Nucleus accumbens (tissue), 56 donors: ENCODE measurements at places on chromosomes 2 and 18.

- no peak for DNase-seq
Measured at GRCh38 chr18:68721681-68722583, 7.0 kb upstream of the TMX3 start.

GRCh38 chr2:29459445-29460179 is 344.4 kb downstream of the CLIP4 start:
- DNase-seq = no peak

DNA sequence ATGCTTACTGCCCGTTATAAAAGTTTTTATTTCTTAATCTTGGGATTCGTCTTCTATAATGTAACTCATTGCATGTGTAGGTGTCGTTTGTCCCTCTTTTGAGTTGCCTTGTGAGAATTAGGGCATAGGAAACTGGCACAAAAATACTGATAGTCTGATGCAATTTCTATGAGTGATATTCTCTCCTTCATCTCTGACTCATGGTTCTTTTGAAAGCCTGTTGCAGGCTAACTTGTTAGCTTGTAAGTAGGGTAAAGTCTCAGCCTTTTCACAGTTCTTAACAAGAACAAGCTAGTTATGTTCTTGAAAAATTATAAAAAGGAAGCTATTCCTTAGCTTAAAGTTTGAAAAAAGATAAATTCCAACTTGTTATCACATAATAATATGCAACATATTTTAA is 1085.4 kb upstream of the NRXN1 start:
- DNase-seq = no peak

- DNase-seq = peak; percentile 28
Measured at GRCh38 chr2:227325839-227326195, 766 bp downstream of the MFF start.

GRCh38 chr18:67733088-67733487 is 216.6 kb upstream of the DSEL start:
- no peak for DNase-seq

- no peak for DNase-seq
Measured at GRCh38 chr18:78517328-78517727, 462.3 kb upstream of the SALL3 start.

DNA sequence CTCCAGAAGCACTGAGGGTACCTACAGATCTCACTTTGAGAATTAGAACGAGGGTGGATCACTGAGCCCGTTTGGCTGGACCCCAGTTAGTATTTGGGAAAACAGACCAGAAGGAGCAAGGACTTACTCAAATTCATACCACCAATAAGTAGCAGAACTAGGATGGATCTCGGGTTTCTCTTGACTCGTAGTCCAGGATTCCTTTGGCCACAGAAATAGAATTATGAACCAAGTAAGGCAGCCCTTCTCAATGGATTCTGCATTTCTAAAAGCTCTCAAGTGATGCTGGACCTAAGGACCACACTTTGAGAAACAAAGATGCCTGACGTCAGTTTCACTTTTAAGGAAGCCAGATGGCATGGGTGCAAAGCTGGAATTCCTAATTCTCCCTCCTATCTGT is 153.0 kb downstream of the KLHL29 start:
- no peak for DNase-seq

- no peak for DNase-seq
Measured at GRCh38 chr2:236164925-236165841, 3.0 kb downstream of the GBX2 start.

- no peak for DNase-seq
Measured at GRCh38 chr18:45642238-45642637, 27.0 kb downstream of the SLC14A2 start.

DNA sequence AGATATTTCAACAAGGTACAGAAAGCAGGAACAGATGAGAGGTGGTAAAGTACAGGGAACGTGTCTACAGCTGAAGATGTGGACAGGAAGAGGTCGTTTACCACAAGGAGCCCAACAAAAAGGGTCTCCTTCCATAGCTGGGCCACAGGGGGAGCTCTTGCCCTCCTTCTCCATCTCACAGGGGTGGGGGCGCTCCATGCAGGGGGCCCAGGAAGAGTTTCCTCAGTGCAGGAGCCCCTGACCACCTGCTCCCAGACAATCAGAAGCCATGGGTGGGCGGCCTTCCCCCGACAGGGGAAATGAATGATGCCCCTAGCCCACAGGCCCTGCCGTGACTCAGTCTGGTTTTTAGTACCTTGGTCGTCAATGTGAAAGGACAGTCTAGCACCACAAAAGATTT is 163.6 kb upstream of the ZNF516 start:
- no peak for DNase-seq

DNA sequence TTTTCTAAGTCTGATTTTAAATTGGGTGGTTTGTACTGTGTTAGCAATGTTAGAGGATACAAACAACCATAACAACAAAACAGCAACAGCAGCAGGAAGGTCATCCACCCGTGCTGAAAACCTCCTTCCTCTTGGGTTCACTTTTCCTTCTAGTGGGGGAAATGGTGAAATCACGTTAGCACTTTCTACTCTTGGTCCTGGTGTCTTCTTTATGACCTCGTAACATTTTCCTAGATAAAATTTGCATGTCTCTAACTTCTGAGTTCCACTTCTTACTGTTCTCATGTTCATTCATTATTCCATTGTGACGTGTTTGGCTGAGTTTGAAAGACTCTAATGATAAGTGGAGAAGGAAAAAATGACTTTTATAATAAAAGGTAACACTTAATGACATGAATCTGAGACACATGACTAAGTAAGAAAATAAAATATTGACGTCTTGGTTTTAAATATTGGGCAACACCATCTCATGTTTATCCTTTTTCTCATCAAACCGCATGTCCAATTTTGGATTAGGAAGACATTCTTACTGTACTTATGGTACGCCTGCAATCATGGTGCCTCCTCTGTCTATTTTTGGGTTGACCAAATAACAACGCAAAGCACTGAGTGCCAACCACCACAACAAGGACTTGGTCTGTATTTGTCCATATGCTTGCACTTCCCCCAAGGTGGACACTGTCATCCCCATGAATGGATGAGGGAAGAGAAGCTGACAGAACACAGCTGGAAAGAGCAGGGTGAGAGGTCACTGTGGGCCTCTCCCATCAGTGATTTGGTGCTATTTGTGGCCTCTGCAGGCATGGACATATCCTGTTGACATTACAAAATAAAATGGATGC is 25.7 kb upstream of the IL1R1 start:
- no peak for DNase-seq

GRCh38 chr2:151730262-151730975 is 3.9 kb downstream of the NEB start:
- DNase-seq = no peak

GRCh38 chr2:138324068-138324771 is 177.3 kb upstream of the SPOPL start:
- no peak for DNase-seq

DNA sequence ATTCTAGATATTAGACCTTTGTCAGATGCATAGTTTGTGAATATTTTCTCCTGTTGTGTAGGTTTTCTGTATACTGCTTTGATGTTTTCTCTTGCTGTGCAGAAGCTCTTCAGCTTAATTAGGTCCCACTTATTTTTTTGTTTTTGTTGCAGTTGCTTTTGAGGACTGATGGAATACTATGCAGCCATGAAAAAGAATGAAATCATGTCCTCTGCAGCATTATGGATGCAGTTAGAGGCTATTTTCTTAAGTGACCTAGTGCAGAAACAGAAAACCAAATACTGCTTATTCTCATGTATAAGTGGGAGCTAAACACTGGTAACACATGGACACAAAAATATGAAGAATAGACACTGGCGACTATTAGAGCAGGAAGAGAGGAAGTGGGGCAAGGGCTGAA is 155.0 kb upstream of the HNMT start:
- DNase-seq = no peak

DNA sequence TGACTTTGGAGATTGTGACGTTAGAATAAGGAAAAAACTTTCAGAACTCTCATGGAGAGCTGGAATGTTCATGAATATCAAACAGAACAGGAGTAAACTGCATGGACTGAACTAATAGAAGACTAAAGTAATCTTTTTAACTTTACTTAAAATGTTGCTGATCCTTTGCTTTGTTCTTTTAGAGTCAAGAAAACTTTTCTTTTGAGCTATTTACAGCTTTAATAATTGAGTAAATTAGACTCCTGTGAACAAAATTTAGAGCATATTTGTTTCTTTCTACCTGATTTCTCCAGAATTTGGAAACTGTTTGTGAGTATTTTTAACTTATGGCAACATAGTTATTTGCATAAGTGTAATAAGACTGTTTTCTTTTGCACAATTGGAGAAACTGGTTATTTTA is 146.3 kb downstream of the CDCA7 start:
- DNase-seq = no peak

DNA sequence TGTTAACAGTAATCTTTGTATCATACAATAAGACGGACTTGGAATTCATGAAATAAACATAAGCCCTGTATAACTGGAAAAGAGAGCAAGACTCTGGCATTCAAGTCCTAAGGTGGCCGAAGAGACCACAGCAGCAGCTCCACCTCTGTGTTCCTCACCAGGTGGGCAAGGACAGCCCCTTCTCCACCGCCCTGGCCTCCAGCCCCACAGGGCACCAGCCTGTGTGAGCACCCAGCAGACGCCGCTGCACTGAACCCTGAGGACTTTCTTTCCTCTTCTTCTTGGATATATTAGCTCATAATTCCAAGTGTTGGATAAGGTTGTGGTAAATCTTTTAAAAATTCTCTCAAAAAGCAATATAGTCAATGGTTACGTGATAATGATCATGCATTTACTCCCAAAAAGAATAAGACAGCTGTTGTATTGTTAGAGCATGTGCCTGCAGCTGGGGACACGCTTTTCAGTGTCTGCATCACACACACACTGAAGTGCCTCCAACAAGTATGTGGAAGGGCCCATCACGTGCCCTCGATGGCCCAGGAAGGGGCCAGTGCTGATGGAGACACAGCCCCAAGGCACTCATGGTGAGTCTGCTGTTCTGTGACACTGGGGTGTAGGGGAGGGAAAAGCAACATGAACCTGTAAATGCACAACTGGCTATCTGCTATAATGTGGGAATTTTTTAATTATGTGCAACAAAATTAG is 26.8 kb downstream of the FAM178B start:
- DNase-seq = no peak

GRCh38 chr2:23622466-23622865 is 237.5 kb downstream of the KLHL29 start:
- no peak for DNase-seq

DNA sequence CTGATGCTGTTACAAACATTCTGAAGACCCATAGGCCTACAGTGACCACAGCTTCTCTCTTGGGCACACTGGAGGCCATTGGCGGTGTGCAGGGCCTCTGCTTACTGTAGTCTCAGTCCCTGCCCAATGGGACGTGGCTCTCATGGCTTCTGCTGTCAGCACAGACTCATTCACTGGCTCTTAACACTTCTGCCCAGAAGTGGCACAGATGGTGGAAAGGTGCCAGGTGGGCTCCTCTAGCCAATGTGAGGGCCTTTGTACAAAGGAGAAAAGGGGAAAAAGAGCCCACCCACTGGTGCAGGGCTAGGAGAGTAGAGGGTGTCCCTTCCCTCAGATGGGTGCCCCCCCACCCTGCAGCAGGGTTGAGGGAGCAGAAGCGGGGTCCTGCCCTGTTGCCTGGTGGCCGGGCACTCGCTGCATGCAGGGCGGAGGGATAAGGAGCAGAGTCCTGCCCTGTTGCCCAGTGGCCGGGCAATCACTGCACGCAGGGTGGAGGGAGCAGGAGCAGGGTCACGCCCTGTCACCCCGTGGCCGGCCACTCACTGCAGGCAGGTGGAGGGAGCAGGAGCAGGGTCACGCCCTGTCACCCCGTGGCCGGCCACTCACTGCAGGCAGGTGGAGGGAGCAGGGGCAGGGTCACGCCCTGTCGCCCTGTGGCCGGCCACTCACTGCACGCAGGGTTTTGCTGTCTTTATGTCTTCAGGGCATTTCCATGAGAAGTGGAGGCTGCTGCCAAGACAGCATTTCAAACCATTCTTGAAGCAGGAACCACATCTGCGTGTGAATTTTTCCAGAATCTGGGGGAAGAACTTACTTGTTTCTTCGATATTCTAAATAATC is 20.0 kb downstream of the LRRFIP1 start:
- DNase-seq = no peak

- DNase-seq = no peak
Measured at GRCh38 chr2:173750353-173750801, 214.8 kb downstream of the SP3 start.

DNA sequence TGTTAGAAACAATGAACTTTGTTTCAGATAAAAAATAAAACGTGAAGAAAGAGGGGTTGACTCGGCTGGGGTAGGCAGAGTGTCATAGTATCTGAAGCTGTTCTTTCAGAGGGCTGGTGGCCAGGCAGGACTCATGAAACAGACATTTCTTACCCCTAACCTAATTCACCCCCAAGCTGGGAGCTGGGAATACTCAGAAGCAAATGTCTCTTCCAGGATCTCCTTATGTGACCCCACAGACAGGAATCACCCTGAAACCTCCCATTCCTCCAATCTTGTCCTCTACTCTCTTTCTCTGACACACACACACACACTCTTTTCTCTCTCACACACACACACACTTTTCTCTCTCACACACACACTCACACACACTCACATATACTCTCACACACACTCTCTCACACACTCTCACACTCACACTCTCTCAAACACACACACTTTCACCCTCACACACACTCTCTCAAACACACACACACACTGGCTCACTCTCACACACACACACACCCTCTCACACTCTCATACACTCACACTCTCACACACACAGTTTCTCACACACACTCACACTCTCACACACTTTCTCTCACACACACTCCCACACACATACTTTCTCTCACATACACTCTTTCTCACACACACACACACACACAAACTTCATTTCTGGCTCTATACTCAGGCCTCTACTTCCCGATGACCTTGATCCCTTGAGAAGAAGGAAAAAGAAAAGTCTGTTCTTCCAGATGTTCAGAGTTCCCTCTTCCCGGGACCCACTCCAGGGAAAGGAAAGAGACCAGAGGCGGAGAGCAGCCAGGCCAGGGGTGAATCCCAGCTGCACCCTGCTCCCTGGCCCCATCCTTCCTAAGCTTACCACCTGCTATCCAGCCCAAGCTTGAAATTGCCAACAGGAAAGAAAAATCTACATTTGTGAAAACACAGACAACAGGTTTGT is 167.7 kb downstream of the TXNL1 start:
- DNase-seq = no peak

DNA sequence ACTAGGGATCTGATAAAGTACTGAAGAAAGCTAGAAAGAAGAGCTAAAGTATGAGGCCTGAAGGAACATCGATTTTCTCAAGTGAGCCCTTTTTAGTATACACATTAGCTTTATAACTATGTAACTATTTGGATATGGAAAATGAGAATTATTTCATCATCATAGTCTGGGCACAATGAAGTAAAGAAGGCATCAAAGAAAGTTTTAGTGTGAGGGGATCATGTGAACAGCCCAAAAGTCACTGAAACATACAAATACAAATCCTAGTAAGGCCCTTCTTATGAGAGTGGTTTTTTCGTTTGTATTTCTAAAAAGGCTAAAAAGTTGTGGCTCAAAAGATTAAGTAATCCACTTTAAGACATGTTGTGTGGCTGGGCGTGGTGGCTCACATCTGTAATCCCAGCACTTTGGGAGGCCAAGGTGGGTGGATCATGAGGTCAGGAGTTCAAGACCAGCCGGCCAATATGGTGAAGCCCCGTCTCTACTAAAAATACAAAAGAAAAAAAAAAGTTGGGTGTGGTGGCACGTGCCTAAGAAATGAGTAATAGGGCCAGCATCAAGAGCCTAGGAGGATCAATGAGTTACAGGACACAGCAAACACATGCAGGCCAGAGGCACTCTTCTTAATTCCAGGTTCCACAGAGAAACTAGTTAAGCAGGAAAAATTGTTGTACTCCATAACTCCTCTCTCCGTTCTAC is 61.9 kb downstream of the PUM2 start:
- no peak for DNase-seq
